Activated T-helper 9 cell treated with anti-CD3 and anti-CD28 coated beads, Interleukin-2, amount 50 U/mL, for 16 hours (primary cell): ENCODE measurements at places on chromosomes 6 and 20.

- DNase-seq: no peak
Measured at GRCh38 chr6:105669232-105669631, 266.4 kb upstream of the PREP start.

- DNase-seq: no peak
Measured at GRCh38 chr6:37812841-37813240, 6.7 kb upstream of the ZFAND3 start.

GRCh38 chr6:79064635-79065034, 13.4 kb downstream of the PHIP start:
- no peak for DNase-seq

GRCh38 chr6:45156075-45156474, 172.1 kb upstream of the RUNX2 start:
- DNase-seq: no peak

DNA sequence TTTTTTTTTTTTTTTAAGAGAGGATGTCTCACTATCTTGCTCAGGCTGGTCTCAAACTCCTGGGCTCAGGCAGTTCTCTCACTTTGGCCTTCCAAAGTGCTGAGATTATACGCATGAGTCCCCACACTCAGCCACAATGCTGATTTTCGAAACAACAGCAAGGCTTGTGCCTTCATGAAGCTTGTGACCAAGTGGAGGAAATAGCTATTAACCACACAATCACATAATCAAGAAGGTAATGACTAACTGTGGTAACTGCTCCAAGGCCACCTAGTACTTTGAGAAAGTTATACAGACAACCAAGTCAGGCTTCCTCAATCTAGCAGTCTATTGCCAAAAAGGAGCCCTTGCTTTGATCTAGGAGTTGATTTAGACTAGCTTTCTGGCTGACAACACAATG, 46.3 kb downstream of the SOD2 start:
- no peak for DNase-seq

GRCh38 chr6:163077134-163077533, 337.4 kb upstream of the QKI start:
- DNase-seq: no peak

DNA sequence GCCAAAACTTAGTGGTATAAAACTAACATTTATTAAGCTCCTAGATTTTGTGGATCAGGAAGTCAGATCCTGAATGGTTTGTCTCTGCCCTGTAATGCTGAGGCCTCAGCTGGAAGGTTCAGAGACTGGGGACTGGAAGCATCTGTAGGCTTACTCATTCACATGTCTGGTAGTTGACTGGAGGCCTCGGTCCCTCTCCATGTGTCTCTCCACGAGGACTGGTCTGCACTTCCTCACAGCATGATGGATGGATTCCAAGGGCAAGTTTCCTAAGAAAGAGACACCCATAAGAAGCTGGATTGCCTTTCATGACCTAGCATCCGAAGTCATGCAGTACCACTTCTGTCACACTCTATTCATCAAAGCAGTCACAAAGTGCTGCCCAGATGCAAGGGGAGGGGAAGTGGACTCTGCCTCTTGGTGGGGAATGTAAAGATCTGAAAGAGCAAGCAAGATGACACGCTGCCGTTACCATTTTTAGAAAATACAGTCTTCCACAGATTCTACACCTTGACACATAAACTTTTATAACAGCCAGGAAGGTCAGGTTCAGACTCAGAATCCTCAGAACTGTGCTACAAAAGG, 17.2 kb upstream of the MDGA1 start:
- DNase-seq: no peak

DNA sequence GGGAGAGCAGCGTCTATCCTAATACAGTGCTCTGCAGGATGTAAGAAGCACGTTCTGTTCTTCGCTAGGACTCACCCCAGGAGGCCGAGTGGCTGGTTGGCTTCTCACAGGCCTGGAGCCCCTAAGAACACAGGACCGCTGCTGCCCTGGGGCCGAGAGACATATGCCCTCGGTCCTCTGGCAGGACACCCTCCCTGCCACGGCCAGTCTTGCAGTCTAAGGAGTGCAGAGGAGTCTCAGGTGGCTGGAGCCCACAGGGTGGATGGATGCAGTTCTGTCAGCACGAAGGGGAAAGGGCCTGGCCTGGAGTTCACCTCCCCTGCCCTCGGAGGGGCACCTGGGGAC, 96.5 kb downstream of the SMOC2 start:
- DNase-seq: no peak

DNA sequence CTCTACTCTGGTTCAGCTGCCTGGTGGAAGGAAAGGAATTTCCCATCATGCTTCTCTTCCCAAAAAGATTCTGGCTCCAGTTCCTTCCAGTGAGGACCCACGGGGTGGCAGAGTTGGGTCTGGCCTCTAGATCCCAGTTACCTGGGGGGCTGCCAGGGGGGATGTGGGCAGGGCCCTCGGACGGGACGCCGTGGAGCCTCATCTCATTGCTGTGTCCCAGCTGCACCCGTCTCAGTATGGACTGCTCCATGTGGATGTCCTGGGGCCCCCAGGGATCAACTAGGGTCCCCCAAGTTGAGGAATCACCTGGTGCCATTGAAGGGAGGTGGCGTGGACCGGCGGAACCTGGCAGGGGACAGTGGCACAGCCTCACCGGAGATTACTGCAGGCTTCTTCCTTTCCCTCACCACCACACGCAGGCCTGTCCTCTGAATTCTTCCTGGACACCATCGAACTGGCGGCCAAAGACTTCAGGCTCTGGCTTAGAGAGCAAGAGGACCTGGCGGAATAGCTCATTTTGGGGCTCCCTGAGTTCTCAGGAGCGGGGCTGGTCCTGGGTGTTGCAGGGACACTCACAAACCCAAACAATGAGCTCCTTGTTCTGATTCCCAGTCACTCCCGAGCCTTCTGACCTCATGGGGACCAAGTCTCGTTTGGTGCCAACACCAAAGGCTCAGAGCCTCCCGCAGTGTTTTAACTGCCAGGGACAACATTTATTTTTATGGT, 8.5 kb downstream of the ZBP1 start:
- DNase-seq: no peak

DNA sequence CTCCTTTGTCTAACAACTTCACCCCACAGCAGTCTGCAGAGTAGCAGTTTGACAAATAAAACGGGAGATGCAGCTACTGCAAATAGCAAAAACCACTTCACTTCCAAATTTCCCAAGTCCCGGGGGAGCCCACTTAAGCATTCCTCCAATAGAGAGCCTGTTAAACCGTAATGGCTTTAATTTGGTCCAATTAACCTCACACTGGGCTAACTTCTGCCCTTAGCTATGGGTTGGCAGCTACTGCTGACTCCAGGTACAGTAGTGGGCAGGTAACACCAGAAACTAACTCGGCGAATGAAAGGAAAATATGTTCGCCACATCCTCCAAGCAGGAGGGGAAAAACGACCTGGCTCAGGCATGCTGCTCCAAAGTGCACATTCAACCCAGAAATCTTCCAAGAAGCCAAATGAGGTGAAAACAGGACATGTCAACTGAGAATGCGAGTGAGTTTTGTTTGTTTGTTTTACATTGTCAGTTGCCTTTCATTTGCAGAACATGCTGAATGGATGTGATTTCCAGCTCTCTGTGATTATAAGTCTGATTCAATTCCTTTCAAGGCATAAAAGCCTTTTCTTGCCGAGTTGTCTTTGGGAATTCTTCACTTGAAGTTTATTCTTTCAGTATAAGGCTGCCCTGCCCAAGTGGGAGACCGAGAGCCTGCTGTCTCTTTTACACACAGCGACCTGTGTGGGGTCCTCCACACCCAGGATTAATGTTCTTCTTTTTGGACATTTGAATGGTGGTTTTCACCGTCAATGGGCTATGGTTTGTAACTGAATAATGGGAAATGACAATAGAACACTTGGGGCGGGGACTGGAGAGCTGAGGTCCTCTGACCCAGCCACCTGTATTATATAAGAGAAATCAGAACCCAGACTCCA, 117.3 kb upstream of the ARMC2 start:
- DNase-seq: no peak

DNA sequence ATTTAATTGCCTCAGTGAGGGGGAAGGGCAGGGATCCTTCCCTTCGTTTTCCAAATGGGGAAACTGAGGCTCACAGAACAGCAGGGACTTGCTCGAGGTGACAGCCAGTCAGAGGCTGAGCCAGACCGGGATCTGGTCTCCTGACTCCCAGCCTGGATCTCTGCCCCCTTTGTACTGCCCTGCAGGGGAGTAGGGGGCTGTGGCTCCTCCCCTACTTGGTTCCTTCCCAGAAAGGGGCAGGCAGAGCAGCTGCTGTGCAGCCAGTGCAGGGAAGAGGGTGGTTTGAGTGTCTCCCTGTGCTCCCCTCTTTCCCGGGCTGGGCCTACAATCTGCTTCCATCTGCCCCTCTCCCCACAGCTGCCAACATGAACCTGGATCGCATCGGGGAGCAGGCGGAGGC, 37.6 kb downstream of the UQCC2 start:
- DNase-seq: no peak

GRCh38 chr20:23161968-23162696, 76.0 kb upstream of the CD93 start:
- no peak for DNase-seq

DNA sequence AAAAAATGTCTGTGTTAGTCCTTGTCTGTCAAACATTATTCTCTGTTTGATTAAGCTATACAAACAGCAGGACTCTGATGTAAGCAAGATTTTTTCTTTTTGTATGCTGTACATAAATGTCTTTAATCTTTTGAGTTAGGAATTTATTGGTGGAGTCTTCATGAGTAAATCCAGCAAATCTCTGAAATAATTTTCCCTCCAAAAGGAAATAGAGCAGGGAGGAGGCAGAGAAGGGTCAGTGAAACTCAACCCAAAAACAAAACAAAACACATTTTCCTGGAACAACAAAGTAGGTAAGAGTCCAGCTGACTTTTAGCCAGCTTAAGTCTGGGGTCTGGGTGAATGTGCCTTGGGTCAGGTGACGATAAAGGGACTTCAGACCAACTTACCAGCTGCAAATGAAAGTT, 113.7 kb downstream of the FOXA2 start:
- no peak for DNase-seq

- no peak for DNase-seq
Measured at GRCh38 chr6:75926293-75927168, 145.9 kb downstream of the IMPG1 start.

GRCh38 chr6:395432-396125, 4.0 kb downstream of the IRF4 start:
- no peak for DNase-seq

GRCh38 chr6:44037847-44038542, 89.3 kb downstream of the MRPL14 start:
- DNase-seq: no peak

DNA sequence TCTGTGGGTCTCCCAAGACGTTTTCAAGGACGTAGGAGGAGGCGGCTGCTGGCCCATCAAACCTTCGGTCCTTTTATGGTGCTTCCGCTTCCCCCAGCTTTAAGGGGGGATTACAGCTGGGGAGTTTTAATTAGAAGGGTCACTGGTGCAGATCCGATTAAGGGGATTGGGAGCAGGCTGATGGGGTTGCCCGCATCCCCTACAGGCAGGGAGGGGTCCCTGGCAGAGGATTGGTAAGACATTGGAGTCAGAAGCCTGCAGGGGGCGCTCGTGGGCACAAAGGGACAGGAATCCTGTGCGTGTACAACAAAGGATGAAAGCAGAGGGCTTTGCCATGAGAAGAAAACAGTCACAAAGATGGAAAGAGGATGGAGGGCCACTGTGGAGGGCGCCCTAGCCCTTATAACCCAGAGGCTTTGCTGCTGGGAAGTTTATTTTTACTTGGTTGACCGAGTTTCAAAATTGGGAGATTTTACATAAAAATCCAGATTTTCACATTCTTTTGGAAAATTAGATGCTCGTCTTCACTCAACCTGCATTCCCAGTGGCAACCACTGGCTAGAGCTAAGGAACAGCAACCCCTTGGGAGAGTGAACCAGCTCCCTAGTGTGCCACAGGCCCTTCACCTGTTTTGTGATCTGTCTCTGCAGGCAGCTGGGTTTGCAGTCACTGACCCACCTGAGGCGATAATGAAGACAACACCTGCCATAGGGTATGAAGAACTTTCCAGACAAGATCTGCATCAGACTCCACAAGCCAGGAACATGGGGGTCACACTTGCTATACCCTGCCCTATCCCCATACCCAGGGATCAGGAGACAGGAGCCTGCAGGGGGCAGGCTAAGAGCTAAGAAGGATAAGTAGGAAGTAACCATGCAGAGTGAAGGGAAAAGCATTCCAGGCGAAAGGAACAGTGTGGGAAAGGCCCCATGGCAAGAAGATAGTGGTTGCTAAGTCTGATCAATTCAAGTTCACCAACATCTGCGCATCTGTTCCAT, 97.7 kb downstream of the KCNB1 start:
- peak; percentile 34 for DNase-seq

DNA sequence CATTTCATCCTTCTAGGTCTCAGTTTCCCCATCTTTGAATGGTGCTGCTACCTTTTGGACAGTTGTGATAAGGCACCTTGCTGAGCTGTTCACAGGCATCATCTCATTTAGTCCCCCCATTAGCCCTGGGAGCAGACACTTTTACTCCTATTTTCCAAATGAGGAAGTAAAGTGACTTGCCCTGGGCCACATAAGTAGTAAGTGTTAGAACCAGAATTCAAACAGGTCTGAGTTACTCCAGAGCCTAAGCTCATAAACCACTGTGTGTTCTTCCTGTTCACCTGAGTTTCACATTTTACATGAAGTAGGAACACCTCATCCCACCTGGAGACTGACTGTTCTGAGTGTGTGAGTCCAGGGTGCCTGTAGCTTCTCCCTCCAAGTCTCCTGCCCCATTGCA, 43.5 kb upstream of the EPB41L1 start:
- DNase-seq: no peak

GRCh38 chr6:150202934-150203333, 60.1 kb downstream of the PPP1R14C start:
- DNase-seq: no peak

- no peak for DNase-seq
Measured at GRCh38 chr20:53592992-53593465, 610 bp downstream of the ZNF217 start.

GRCh38 chr6:161161889-161162624, 111.8 kb downstream of the AGPAT4 start:
- DNase-seq: no peak

DNA sequence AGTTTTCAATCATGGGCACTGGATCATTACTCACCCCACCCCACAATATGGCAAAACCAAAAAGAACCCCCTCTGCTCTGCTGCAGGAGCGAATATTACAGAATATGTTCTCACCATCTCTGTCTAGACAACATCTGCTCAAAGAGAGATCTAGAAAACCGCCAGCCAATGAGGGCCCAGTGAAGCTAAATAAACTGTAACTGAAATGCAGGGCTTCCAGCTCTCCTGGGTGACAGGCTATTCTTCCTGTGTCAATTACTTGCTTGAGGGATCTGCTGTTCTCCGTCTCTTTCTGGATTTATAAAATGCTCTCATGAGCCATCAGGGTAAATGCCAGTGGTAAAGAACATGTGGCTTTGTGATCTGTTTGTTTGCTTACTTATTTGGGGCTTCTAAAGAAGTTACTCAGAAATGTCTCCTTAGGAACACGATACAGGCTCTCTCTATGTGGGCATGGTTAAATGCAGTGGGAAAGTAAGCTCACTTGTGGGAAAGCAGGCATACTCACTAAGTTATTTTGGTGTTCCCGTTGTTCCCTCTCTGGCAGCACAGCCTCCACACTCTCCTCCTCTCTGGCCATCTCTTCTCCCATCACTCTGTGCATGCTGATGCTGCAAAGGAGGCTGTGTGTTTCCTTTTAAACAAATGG, 44.8 kb downstream of the TTI1 start:
- DNase-seq: no peak

GRCh38 chr6:119280668-119281067, 68.9 kb downstream of the MAN1A1 start:
- DNase-seq: no peak
